NCI-H1694 (cell line): ENCODE measurements at places on chromosomes 16 and 17.

DNA sequence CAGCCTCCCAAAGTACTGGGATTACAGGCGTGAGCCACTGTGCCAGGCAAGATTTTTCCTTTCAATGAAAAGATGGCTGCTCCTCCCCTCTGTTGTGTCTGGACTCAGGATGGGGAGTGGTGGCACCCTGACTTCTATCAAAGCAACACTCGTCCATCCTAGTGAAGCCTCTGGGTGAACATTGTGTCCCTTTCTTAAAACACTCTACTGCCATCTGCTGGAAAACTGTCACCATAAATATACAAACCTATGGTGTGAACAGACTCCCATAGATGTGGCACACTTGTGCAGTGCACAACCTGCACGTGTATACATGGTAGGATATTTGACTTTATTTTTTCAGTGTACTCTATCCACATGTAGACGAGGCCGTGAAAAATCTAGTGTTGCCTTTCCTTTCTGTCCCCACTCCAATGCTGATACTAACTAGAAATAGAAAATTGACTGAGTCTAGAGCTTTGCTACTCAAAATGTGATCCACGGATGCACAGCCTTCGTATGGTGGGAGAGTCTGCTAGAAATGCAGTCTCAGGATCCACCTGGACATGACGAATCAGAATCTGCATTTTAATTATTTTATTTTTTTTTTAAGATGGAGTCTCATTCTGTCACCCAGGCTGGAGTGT lies 55.9 kb upstream of the PLCG2 start:
- DNase-seq, result peak; percentile 89

GRCh38 chr17:42101513-42102292 lies 3.4 kb upstream of the ZNF385C start:
- DNase-seq, result peak; percentile 42

DNA sequence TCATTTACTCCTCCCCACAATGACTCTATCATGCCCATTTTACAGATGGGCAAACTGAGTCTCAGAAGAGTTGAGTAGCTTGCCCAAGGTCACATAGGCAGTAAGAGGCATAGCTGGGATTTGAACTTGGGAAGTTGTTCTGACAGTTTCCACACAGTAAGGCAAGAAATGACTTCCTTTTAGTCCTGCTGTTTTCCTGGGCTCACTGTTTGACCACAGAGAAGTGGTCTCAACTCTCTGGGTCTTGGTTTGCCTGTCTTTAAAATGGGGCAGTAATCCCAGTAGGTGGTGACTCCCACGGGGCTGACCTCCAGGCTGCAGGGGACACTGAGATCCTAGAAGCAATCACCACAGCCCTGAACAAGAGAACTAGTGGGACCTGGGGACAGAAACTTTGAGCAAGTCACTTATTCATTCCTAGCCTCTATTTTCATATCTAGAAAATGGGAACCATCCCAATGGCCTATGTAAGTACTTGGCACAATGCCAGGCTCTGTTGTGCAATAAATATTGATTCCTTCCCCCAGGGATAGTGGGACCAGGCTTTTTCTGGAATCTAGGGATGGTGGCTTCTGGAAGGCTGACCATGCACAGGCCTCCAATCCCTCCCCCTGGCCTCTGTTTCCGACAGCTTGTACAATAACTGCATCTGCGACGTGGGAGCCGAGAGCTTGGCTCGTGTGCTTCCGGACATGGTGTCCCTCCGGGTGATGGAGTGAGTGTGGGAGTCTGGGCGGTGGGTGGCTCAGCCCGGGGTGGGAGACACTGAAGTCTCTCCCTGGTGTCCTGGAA lies 20.5 kb downstream of the DEXI start:
- no peak for DNase-seq

DNA sequence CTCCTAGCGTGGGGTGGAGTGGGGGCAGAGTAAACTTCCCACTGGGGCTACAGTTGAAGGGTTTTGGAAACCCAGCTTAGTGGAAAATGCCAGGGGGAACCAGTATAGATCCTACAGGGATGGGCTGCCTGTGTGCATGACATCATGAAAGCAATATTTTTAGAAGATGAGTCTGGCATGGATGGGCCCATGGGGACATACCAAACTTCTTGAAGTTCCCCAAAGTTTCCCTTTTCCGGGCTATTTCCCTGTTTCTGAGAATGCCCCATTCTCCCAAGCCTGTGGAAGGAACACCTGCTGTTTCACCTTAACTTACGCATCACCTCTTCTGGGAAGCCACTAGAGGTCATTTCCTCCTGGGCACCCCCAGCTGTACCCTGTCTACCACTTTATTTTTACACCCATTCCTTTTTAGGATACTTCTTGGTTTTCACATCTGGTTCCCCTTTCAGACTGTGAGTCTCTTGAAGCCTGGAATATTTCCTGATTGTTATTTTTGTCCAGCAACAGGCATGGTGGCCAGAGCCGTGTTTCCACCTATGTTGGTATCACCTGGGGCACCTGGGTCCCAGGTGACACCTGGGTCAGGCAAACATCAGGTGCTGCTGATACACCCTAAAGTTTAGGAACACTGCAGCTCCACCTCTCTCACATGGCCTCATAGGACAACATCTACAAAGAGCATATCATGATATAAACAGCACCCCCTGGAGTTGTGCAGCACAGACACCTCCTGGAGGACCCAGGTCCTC lies 9.8 kb downstream of the SOCS3 start:
- DNase-seq, result no peak

- no peak for DNase-seq
These were observed 22.5 kb downstream of the ARHGAP17 start for GRCh38 chr16:24992696-24993095.

DNA sequence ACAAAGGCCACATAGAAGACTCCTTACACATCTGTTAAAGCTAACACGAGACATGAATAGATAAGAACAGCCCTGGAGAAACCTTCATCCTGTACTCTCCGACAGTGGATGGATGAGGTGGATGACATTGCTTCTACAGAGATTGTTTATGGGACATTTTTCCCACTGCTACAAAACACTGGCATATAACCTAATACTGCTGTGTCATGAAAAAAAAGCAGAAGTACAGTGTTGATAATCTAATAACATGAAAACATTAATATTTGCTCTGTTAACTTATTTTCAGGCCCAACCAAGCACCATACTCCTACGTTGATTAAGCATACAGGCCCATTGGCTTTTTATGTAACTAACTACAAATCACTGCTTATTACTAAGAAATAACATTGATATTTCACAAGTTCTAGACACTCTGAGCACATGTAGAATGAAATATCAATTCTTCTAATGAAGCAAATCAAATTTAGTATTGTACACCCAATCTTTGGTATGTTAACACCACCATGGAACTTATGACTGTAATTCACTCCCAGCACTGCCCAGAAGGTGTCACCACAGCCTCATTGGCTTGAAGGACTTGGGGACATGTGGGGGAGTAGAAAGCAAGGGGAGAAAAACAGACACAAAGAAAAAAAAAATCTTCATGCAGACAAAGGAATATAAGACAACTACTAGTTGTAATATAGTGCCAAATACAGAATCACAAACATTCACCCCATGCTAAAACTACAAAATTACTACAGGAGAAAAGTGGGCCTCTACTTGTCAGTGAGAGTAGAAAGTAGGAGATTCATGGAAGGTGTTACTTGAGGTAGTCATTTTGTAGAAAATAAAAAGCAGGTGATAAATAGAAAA lies 330.0 kb upstream of the PMFBP1 start:
- peak; percentile 29 for DNase-seq
